ENCODE measurements at places on chromosomes 7 and 10. TPM values are rescaled to one million over a fixed set of nuclear protein-coding genes. Genes with fewer than 3 reads are reported as not detected.

ACSM6 gene
- not detected for total RNA-seq

PNLIPRP3 gene
- total RNA-seq = not detected

DNA sequence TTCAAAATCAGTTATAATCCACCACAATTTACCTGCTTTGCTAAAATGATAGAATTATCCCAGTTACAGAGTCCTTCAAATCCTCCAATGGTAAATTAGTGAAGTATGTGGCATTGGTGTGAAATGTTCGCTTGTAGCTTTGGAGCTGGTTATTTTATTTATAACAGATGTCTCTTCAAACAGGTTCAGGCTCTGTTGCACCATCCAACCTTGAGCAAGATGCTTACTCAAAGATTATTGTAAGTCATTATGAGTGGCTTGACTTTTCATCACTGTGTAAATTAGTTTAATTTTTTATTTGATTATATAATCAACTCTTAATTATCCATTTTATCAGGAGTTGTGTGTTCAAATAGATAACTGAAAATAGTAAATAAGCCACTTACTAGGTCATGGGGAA is 99.4 kb downstream of the BTRC start:
- no peak for DNase-seq

GRCh38 chr7:40535678-40536077 is 400.9 kb downstream of the SUGCT start:
- no peak for DNase-seq

- no peak for DNase-seq
Observed at GRCh38 chr7:33714208-33714607, 191.1 kb upstream of the BMPER start.

GRCh38 chr10:34739915-34740314 is 75.2 kb downstream of the PARD3 start:
- DNase-seq = no peak

GRCh38 chr7:28037220-28038010 is 143.2 kb downstream of the JAZF1 start:
- DNase-seq = peak; percentile 96

- DNase-seq = no peak
Observed at GRCh38 chr7:151056283-151056665, 1.4 kb downstream of the CDK5 start.

DNA sequence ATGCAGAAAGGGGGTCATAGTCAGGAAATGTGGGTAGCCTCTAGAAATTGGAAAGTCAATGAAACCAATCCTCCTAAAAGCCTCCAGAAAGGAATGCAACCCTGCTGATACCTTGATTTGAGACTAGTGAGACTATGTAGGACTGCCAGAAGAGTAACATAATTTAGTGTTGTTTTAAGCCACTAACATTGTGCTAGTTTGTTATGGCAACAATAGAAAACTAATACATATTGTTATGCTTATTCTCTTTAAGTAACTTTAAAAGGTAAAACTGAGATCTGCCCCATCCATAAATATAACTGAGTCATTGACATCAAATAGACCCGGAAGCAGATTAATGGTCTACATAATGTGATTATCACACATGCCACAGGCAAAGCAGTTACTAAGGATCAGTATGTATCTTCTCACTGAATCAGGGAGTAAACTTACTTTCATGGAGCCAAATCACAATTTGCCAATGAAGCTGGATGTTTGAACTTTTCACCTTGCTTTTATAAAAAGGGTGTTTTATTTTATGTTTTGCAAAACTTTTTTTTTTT is 146.4 kb upstream of the TMEM106B start:
- DNase-seq = no peak

HOXA7 gene
- total RNA-seq = 2.6 TPM
